ENCODE measurements at places on chromosomes 2 and 18. TPM values are rescaled to one million over a fixed set of nuclear protein-coding genes. Genes with fewer than 3 reads are reported as not detected.

TEX44 gene
- not detected for total RNA-seq

STAMBP gene
- 30.4 TPM for total RNA-seq

SPP2 gene
- total RNA-seq, result not detected

CELF4 gene
- total RNA-seq, result 2.2 TPM

SEPTIN2 gene
- 198 TPM for total RNA-seq

MLPH gene
- total RNA-seq, result 34.6 TPM

DLX1 gene
- not detected for total RNA-seq

ABCG5 gene
- not detected for total RNA-seq

KANSL3 gene
- 41.7 TPM for total RNA-seq

FBXO48 gene
- total RNA-seq, result 1.2 TPM

GAD1 gene
- total RNA-seq, result not detected

NBAS gene
- total RNA-seq, result 29.7 TPM

RAD51AP2 gene
- 0.25 TPM for total RNA-seq

GRCh38 chr2:16038621-16039020 lies 98.3 kb downstream of the MYCN start:
- no peak overlapping the region for H3K27ac ChIP-seq
- no peaks in the 10 kb centered on the region for H3K36me3 ChIP-seq
- no peaks in the 10 kb centered on the region for H3K27me3 ChIP-seq
- H3K4me1 ChIP-seq, result no peaks in the 10 kb centered on the region

DNA sequence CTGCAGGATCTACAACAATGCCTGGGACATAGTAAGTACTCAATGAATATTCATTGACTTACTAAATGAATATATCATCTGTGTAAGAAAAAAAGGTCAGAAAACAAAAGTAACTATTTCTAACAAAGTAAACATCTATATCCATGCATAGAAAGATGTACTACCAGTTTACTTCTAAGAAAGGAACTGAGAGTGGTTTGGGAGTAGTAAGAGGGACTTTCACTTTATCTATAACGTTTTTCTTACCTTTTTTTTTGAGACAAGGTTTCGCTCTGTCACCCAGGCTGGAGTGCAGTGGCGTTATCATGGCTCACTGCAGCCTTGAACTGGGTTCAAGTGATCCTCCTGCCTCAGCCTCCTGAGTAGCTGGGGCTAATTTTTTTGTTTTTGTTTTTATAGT lies 25.7 kb downstream of the DHX57 start:
- H3K4me3 ChIP-seq, result no peak overlapping the region
- H3K27me3 ChIP-seq, result no peaks in the 10 kb centered on the region
- H3K4me1 ChIP-seq, result no peaks in the 10 kb centered on the region
- no peak overlapping the region for H3K27ac ChIP-seq
- no peak for DNase-seq

- H3K27ac ChIP-seq, result no peak overlapping the region
- no peaks in the 10 kb centered on the region for H3K4me1 ChIP-seq
- no peaks in the 10 kb centered on the region for H3K36me3 ChIP-seq
- no peaks in the 10 kb centered on the region for H3K27me3 ChIP-seq
- no peak for DNase-seq
- no peak overlapping the region for H3K4me3 ChIP-seq
These were observed 4.6 kb upstream of the DSG4 start for GRCh38 chr18:31371989-31372388.

DNA sequence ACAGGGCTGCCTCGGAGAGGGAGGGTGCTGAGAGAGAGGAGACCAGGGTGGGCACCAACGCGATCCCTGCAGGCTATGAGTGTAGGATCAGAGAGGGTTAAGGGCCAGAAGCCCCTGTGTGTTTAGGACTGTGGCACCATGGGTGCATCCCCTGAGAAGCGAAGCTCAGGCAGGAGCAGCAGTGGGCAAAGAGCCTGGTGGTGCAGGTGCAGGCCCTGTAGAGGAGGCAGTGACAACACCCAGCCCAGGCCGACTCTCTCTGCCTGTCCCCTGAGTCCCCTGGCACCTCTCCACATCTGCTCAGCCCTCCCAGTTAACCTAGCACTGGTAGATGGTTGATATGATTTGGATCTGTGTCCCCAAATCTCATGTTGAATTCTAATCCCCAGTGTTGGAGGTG lies 139.8 kb downstream of the RNF152 start:
- no peak overlapping the region for H3K27ac ChIP-seq
- H3K4me3 ChIP-seq, result no peak overlapping the region
- no peaks in the 10 kb centered on the region for H3K36me3 ChIP-seq
- no peaks in the 10 kb centered on the region for H3K27me3 ChIP-seq

DNA sequence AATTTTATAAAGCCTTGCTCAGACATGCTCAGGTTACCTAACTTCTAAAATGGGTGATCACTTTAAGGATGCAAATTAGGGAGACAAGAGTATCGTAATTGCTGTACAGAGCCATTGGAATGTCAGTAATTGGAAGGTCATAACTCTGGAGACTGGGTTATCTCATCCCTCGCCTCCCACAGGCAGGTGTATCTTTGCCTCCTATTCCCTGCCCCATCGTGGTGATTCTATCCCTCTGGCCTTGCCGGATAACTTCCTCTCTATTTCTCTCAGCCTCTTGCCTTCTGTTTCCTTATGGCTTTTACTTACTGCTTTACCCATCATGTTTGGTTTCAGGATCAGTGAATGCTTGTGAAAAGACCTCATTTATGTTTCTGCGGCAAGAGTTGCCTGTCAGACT lies 2.5 kb downstream of the PDK1 start:
- no peaks in the 10 kb centered on the region for H3K27me3 ChIP-seq
- H3K4me1 ChIP-seq, result peaks cover 25% of the 10 kb centered on the region
- no peak overlapping the region for H3K4me3 ChIP-seq

- peaks cover 19% of the 10 kb centered on the region for H3K36me3 ChIP-seq
- DNase-seq, result no peak
- H3K27ac ChIP-seq, result no peak overlapping the region
- peaks cover 27% of the 10 kb centered on the region for H3K4me1 ChIP-seq
These were observed 1.9 kb downstream of the SS18 start for GRCh38 chr18:26088487-26088886.

DNA sequence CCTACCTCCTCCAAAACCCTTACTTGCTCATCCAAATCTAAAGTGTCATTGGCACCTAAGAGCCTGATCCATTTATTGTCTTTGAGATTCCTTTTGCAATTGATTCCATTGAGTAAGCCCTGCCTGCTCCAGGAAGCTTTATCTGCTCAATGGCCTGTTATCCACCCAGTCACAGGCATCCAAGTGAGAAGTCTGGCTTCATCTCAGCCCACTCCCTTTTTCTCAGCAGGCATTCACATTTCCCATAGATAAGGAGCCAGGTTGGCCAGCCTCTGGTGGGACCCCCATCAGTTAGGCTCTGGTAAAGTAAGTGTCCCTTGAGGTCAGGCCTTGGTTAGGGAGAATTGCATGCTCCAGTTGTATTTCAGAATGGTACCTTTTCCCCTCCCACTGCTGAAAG lies 396.2 kb upstream of the ST6GAL2 start:
- H3K27me3 ChIP-seq, result no peaks in the 10 kb centered on the region
- DNase-seq, result no peak
- H3K4me1 ChIP-seq, result no peaks in the 10 kb centered on the region

- H3K36me3 ChIP-seq, result no peaks in the 10 kb centered on the region
- H3K27me3 ChIP-seq, result no peaks in the 10 kb centered on the region
- H3K4me1 ChIP-seq, result no peaks in the 10 kb centered on the region
- DNase-seq, result no peak
- no peak overlapping the region for H3K4me3 ChIP-seq
These were observed 239.6 kb downstream of the TDRD15 start for GRCh38 chr2:21363364-21363763.

GRCh38 chr2:196653843-196654242 lies 14.3 kb downstream of the CCDC150 start:
- no peak overlapping the region for H3K4me3 ChIP-seq
- H3K36me3 ChIP-seq, result no peaks in the 10 kb centered on the region
- no peaks in the 10 kb centered on the region for H3K27me3 ChIP-seq
- H3K4me1 ChIP-seq, result no peaks in the 10 kb centered on the region
- no peak for DNase-seq
- H3K27ac ChIP-seq, result no peak overlapping the region

DNA sequence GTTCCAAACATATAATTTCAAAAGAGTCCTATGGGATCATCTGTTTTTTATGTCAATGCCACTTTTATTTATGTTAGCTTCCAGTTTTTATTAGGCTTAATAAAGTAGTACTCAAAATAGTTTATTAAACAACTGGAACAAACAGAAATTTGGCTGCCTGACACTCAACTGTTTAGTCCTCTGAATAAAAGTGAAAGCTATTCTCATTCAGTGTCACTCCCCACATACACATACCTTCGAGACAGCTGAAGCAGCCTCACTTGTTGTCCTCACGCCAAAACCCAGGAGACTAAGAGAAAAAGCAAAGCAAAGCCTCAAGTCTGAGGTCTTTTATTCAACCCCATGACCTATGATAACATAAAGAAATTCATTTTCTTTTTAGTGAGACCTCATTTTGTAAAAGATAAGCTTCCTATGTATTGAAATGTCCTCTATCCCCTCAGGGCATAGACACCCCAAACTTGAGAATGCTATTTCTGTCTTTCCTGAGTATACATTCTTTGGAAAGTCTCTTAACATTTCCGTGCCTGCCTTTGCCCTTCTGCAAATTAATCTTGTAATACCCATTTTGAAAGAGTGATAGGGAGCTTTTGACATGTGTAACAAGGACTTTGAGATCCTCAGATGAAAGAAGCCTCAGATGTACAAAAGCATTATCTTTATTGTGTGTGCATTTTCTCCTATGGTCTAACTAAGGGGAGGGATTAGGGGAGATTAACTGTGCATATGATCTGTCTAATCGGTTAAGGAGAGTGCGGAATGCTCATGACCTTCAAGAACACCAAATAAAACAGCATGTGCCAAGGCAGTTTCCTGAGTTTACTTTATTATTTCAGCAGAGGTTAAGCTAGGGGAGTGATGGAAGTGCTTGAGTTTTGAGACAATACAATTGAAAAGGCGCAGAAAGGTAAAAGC lies 1523.7 kb upstream of the PIK3C3 start:
- no peaks in the 10 kb centered on the region for H3K4me1 ChIP-seq
- no peak overlapping the region for H3K4me3 ChIP-seq
- DNase-seq, result no peak
- H3K36me3 ChIP-seq, result no peaks in the 10 kb centered on the region
- H3K27ac ChIP-seq, result no peak overlapping the region

GRCh38 chr18:58565021-58565420 lies 63.9 kb downstream of the ALPK2 start:
- no peak overlapping the region for H3K27ac ChIP-seq
- no peak for DNase-seq
- H3K4me1 ChIP-seq, result peaks cover 22% of the 10 kb centered on the region
- no peak overlapping the region for H3K4me3 ChIP-seq
- H3K36me3 ChIP-seq, result no peaks in the 10 kb centered on the region

DNA sequence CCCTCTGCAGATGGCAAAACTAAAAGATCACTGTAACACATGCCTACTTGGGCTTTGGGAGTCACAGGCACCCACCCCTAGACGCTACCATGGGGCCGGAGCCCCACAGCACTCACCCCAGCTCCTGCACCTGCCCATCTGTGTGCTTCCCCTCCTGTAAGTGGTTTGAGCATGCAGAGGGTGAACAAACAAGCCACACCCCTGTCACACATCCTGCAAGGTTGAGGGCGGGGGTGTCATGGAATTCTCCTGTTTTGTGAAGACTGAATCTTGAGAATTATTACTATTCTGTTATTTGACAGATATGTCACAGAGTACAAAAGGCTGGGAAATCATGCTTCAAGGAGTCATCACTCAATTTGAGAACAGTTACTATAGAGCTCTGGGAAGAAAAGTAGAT lies 60.9 kb downstream of the RFTN2 start:
- H3K36me3 ChIP-seq, result no peaks in the 10 kb centered on the region
- no peak for DNase-seq
- H3K4me3 ChIP-seq, result no peak overlapping the region
- peak overlapping the region; percentile 17 for H3K27ac ChIP-seq

DNA sequence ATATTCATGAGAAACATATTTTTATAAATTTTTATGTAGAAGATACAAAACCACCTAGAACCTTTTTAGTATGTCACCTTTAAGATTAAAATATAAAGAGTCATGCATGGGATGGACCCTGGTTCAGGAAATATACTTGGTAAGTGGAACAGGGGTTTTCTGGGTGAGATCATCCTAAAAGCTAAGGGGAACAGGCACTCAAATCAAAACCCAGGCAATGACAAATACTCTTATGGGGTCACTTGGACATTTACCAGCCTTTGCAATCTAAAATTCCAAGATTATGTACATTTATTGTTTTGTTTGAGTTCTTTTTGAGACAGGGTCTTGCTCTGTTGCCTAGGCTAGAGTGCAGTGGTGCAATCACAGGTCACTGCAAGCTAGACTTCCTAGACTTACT lies 65.8 kb downstream of the SGPP2 start:
- no peaks in the 10 kb centered on the region for H3K27me3 ChIP-seq
- no peaks in the 10 kb centered on the region for H3K36me3 ChIP-seq
- no peak overlapping the region for H3K4me3 ChIP-seq
- H3K4me1 ChIP-seq, result no peaks in the 10 kb centered on the region
- H3K27ac ChIP-seq, result no peak overlapping the region
- DNase-seq, result no peak

- no peak for DNase-seq
- no peak overlapping the region for H3K4me3 ChIP-seq
- H3K4me1 ChIP-seq, result no peaks in the 10 kb centered on the region
- no peaks in the 10 kb centered on the region for H3K36me3 ChIP-seq
- no peak overlapping the region for H3K27ac ChIP-seq
These were observed 52.2 kb upstream of the PROKR1 start for GRCh38 chr2:68591225-68591624.

DNA sequence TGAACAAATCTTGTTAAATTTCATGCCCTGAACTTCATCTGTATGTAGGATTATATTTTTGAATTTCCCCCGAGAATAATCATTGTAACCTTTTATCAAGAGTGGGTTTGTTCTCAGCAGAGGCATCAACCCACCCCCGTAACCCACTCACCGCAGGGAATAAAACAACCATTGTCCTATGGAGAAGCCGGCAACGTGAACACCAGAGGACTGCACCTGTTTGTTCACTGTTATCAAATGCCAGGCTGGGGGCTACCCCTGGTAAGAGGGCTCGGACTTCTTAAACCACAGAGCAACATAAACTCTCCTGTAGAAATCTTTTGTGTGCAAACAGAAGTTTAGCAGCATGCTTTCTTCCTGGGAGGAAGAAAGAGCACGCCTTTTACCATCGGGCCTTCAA lies 610.4 kb downstream of the ERBB4 start:
- H3K4me3 ChIP-seq, result no peak overlapping the region
- DNase-seq, result no peak
- H3K4me1 ChIP-seq, result peaks cover 6% of the 10 kb centered on the region
- no peaks in the 10 kb centered on the region for H3K36me3 ChIP-seq
- H3K27me3 ChIP-seq, result no peaks in the 10 kb centered on the region
- no peak overlapping the region for H3K27ac ChIP-seq

DNA sequence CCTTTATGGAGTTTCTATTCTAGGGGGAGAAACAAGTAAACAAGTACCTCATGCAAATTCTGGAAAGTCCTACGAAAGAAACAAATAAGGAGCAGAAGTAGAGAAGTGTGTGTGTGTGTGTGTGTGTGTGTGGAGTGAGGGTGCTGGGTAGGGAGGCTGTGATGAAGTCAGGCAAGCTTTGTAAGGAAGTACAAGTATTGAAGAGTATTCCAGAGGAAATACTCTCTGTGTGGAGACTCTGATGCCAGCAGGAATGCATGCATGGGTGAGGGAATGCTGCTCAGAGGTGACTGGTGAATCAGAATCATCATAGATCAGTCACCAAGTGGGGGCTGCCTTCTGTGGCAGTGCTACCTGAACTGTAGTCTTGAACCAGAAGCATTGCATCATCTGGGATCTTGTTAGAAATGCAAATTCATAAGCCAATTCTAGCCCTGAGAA lies 34.5 kb downstream of the SLC4A3 start:
- no peak overlapping the region for H3K4me3 ChIP-seq
- H3K4me1 ChIP-seq, result peaks cover 8% of the 10 kb centered on the region
- no peaks in the 10 kb centered on the region for H3K36me3 ChIP-seq
- H3K27me3 ChIP-seq, result no peaks in the 10 kb centered on the region
- no peak overlapping the region for H3K27ac ChIP-seq

- H3K27me3 ChIP-seq, result no peaks in the 10 kb centered on the region
- DNase-seq, result no peak
- no peaks in the 10 kb centered on the region for H3K36me3 ChIP-seq
- peaks cover 66% of the 10 kb centered on the region for H3K4me1 ChIP-seq
These were observed 59.1 kb downstream of the NCK2 start for GRCh38 chr2:105803773-105804172.
